Stimulated activated CD8-positive, alpha-beta memory T cell treated with anti-CD3 and anti-CD28 coated beads, Interleukin-4, amount 100 ng/mL, for 24 hours (primary cell): ENCODE measurements at places on chromosomes 5 and 9.

- DNase-seq: peak; percentile 43
Measured at GRCh38 chr9:123548741-123549545, 192.9 kb downstream of the CRB2 start.

DNA sequence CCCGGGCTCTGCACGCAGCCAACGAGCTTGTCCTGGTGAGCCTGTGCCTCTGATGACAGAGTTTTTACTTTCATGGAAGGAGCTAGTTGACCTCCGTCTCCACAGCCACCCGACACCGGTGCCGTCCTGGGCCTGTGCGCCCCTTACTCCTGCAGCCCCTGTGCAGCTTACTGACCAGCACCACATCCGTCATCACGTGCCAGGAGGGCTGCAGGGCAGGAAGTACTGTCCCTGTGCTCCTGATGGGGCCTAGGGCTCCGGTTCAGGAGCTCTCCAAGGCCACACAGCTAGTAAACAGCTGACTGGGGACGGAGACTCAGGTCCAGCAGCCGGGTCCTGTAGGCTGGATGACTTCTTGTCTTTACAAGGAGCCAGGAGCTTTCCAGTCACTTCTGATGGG, 10.2 kb downstream of the STKLD1 start:
- no peak for DNase-seq

DNA sequence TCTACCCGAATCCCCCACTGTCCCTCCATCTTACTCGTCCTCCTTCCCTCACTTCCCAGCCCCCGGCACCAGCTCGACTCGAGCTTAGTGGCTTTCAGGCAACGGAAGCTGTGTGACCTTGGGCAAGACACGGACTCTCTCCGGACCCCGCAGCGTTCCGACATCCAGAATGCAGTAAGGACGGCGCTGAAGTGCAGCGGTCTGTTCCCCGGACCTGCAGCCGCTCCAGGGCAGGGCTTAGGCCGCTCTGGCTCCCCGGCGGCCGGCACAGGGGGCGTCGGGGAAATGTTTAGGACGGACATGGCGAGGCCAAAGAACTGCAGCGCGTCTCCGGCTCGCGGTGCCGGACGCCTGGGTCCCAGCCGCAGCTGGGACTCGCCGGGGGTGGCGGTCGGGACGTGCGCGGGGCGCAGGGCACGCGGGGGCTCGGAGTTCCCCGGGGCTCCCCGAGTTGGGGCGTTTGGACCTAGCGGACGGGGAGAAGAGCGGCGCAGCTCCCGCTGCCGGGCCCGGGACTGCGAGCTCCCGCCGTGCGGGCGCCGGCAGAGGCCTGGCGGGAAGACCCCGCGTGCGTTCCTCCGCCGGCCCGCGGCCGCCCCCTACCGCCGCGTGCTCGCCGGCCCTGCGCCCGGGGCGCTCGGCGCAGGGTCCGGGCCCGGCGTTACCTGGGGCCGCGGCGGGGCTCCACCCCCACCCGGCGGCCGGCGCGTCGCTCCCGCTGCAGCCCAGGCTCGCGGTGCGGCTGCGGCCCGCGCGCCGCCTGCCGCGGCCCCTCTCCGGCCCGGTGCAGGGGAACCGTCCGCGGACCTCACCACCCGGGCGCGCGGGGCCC, 5.6 kb upstream of the RNF44 start:
- no peak for DNase-seq

- no peak for DNase-seq
Measured at GRCh38 chr5:143870362-143870761, 58.4 kb downstream of the HMHB1 start.

DNA sequence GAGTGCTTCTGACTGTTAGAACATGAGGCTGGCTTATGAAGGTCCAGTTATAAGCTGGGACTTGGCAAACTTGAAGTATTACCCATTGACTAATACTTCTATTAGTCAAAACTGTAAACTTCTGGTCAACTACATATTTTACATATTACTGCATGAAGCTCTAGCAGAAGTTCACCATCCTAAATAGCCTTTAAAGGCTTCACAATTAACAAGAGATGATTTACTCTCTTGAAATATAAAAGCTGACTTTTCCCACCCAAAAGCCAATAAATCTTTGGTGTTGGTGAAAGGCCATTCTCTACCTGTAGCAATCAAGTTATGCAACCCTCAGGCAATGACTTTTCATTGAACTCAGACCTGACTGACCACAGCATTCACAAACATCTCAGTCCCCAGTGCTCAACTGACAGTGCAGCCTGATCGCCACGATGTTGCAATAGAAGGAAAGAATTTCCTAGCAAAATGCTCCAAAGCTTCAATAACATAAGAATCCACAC, 345.6 kb downstream of the EBF1 start:
- DNase-seq: no peak

- no peak for DNase-seq
Measured at GRCh38 chr9:35661756-35662350, 3.1 kb downstream of the ARHGEF39 start.

DNA sequence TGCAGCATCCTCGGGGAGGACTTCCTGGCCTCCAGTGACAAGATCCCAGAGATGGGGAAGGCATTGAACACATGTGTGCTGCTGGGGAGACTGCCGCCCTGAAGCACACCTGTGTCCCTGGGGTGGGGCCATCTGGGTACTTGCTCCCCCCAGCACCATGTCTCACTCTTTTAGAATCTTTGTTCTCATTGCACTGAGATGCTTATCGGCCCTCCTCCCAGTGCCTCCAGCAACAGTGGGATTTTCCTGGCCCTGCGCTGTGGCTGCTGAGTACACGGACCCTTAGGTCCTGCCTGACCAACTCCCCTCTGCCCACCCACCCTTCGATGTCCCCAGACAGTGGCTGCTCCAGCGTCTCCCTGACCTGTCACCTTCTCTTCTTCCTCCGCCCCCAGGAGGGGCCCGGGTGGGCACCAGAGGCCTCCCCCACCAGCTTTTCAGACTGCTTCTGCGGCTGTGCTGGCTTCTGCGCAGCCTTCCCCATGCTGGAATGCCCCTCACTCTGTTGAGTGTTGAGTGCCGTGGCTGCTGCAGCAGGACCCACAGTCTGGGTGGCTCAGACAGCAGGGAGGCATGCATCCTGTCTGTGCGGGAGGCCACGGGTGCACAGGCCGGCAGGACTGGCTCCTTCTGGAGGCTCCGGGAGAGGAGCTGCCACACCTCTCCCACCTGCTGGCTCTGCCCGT, 145.9 kb upstream of the IRX2 start:
- DNase-seq: no peak

GRCh38 chr5:121108725-121109124, 644.6 kb downstream of the PRR16 start:
- DNase-seq: no peak
